ENCODE measurements at places on chromosomes 2 and 18.

DNA sequence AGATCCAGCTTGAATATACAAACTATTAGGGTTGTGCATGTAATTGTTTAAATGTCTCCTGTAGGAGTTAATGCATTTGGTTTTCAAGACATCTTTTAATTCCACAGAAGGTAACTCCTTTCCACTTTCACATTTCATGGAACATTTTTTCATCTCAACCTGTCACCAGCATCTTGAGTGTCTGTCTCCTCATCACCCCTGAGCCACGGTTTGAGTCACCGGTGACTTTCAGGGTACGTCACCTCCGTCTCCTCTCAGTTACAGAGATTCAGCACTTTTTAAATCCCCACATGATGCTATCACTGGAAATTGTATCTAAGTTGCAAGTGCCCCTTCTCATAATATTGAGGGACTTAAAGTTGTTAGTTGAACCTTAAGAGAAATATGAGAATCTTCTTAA is 25.3 kb downstream of the GPR55 start:
- no peak for DNase-seq

- no peak for DNase-seq
These were observed 1795.7 kb upstream of the PIK3C3 start for GRCh38 chr18:40159141-40160017.

DNA sequence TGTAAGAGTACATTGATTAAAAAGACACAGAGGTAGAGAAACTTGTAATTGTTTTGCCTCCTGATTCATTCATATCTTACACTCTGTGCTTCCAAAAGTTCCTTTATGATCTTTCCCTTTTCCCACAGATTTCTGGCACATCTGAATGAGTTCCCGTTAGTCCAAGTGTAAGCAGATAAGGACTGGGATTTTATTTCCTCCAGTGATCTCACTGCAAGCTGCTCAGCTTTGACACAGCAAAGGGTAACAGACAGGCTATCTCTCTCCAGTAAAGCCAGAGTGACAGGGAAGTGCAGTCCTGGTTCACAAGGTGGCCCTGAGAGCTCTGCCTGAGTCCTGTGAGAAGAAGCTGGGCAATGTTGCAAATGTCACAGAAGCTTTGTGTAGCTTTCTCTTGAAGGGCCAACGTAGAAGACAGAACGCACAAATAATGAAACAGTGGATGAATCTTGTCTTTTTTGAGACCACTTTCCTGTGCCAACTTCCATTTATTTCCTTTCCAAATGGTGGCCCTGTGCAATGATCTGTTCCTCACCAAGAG is 32.5 kb upstream of the KCNE4 start:
- DNase-seq, result no peak

DNA sequence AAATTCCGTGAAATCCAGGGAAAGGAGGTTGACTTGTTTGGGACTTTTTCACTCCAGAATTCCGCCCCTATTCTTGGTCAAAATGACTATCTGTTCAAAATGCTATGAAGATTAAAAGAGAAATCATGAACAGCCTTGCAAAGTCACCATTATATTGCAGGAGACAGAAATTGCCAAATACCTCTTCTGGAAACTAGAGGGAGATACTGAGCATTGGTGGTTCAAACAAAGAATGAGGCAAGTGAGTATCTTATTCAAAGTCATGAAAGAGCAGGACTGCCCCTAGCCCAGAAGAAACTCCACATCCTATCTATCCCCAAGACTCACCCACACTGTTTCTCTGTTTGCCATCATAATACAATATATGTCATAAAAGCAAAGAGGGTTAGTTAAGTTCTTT is 862.3 kb upstream of the POU3F3 start:
- DNase-seq, result no peak

- DNase-seq, result no peak
These were observed 28.3 kb upstream of the ASAP2 start for GRCh38 chr2:9178110-9178903.

GRCh38 chr18:1392046-1392445 is 487.4 kb downstream of the ADCYAP1 start:
- DNase-seq, result no peak

GRCh38 chr2:231170055-231170454 is 28.4 kb upstream of the ARMC9 start:
- DNase-seq, result no peak

DNA sequence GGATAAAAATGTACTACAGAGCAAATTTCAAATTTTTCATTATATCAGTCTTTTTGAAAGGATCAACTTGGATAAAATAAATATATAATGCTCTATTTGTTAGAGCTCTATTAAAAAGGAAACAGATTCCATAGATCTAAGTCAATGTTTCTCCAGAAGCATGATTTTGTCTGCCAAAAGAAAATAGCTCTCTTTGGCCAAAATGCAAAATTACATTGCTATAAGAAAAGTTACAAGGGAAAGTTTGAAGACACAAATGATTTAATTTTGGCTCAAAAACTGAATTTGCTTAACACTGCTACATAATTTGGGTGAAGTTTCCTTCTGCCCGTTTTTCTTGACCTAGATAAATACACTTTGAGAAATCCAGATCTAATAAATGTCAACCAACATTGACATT is 15.7 kb downstream of the C2orf69 start:
- no peak for DNase-seq

DNA sequence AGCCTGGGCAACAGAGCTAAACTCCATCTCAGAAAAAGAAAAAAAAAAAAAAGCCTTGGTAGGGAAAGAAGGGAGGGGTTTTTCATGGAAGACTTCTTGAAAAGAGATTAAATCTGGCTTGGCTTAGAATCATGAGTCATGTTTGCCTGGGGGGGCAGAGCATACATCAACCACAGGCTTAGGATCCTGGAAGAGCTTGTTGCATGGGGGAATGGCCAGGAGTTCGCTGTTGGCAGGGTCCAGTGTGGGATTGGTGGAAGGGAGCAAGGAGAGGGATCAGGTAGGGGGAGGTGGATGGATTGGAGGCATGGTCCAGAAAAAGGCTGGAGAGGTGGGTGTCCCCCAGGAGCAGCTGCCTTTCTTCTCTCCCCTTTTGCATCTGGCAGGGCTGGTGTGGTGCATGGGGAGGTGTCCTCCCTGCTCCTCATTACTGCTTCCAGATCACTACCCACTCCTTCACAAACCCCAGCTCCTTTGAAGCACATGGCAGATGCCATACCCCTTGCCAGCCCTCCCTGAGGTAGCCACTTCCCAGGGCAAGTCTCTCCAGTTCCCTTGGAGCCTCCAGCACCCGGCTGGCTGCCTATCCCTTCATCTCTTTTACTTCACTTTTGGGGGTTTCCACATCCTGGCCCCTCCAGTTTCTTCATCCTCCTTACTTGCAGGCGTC is 2.5 kb downstream of the ARMC9 start:
- DNase-seq, result no peak

- no peak for DNase-seq
These were observed 95.3 kb downstream of the EIPR1 start for GRCh38 chr2:3282056-3282998.

GRCh38 chr2:191627518-191627917 is 50.4 kb upstream of the NABP1 start:
- DNase-seq, result no peak

DNA sequence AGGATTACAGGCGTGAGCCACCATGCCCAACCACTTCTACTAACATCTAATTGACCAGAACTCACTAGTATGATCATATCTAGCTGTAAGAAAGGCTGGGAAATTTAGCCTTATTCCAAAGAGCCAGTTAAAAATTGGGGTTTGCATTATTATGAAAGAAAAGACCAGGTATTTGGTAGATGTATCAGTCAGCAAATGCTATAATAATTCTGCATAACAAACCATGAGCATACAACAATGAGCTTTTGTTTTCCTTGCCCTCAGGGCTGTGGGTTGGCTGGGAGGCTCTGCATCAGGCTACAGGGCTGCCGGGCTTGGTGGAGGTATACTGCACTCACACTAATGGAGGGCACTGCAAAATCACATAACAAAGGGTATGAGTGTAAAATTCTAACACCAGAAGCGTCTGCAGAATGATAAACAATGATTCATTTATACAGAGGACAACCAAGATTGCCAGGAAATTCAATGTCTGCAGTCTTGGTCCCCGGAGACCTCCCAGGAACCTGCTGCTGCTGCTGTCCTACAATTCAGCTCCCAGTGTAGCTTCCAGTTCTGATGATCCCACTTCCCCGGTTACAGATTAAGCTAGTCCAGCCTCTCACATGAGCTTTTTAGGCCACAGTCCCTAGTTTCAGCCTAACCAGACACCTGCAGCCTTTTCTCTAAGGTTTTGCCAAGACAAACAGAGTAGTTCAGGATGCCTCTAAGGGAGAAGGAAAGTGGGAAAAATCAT is 32.2 kb upstream of the ST3GAL5 start:
- DNase-seq, result no peak

- no peak for DNase-seq
These were observed 2.8 kb downstream of the FOSL2 start for GRCh38 chr2:28395334-28396061.

- DNase-seq, result no peak
These were observed 18.0 kb downstream of the ITSN2 start for GRCh38 chr2:24342110-24342910.

GRCh38 chr2:241161646-241162281 is 11.5 kb downstream of the PPP1R7 start:
- DNase-seq, result no peak

- no peak for DNase-seq
These were observed 6.5 kb downstream of the LPIN1 start for GRCh38 chr2:11752906-11753305.

- DNase-seq, result no peak
These were observed 89.9 kb downstream of the TMEM18 start for GRCh38 chr2:587087-587960.

- DNase-seq, result no peak
These were observed 22.1 kb upstream of the MAT2A start for GRCh38 chr2:85516653-85517389.

GRCh38 chr2:61967262-61967661 is 61.8 kb downstream of the COMMD1 start:
- no peak for DNase-seq

- DNase-seq, result no peak
These were observed 85.2 kb upstream of the RPE start for GRCh38 chr2:209917154-209917771.

DNA sequence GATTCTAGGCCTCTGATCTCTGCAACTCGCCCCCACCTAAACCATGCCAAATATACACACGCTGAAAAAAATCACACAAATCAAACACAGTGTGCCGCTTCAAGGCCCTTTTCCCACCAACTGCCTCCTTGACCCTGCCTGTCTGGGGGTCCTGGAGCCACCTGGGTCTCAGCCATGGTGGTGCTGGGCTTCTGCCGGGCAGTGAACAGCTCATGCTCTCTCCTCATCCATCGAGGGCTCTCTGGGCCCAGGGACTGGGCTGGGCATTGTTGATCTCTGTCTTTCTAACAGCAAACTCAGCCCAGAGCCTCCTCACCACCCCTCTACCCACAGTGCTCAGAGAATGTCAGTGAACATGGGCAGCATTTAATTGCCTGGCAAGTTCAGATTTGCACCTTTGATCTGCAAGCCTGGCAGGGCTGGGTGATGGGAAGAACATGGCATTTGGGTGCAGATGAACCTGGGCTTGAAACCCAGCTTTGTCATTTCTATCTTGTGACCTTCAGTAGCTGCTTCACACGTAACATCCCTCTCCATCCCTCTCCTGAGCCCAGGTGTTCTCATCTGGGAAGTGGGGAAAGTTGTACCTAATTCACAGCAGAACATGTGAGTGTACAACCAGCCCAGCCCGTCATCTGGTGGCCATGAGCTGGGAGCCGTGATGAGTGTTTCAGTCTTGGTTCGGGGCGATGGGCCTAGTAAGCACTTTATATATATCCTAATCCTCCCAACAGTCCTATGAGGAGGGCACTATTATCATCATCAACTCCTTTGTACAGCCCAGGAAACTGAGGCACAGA is 46.1 kb downstream of the SDC1 start:
- DNase-seq, result no peak

GRCh38 chr2:204491528-204491927 is 53.7 kb upstream of the PARD3B start:
- DNase-seq, result no peak

DNA sequence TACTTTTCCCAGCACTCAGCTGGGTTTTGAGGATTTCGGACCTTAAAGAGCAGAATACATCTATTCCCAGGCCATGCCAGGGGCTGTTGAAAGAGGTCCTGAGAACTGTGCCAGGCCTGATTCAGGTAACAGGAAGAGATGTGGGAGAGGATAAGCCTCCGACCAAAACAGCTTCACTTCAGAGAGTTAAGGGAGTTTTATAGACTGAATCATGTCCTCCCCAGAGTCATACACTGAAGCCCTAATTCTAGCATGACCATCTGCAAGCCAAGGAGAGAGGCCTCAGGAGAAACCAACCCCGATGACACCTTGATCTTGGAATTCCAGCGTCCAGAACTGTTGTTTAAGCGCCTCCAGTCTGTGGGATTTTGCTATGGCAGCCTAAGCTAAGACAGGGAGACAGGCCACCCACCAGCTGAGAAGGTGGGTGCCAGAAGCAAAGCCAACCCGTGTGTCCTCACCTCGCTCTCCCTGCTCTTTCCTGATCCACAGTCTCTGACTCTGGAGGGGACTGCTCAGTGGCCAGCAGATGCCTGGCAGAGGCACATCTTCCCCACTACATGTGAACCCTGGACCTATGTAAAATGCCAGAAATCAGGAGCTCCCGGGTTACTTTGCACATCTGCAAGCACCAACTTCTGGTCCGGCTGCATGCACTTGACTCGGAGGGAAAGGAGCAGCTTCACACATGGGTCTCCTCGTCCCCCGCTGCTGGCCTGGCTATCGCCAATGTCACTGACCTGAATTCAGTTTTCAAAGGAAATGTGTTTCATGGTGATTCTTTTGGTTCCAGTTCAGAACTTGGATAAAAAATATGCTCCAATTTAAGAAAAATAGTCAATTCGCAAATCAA is 116.8 kb upstream of the EPC2 start:
- DNase-seq, result no peak

GRCh38 chr2:99959261-99960014 is 183.0 kb downstream of the AFF3 start:
- no peak for DNase-seq

GRCh38 chr18:51151568-51152511 is 45.6 kb downstream of the MEX3C start:
- peak; percentile 50 for DNase-seq

DNA sequence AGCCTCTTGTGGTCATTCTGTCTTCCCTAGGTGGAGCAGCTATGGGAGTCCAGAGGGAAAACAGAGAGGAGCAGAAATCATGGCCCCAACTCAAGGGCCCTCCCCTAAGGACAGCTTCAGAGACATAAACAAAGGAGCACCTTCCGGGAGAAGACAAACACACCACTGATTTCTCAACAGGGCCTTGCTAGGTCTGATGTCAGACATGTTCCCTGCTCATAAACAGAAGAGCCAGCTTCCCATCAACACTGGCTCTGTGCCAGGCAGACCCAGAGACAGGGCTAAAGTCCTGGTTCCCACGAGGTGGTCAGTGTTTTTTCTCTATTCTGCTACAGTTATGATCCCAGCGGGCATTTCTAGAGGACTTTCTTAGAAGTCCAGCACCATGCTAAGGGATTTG is 19.3 kb downstream of the CXCR2 start:
- DNase-seq, result no peak
